ENCODE measurements at places on chromosomes 7 and 10.
A peak's percentile ranks its signal among the peaks of the same experiment; 100 is the strongest.

GRCh38 chr7:49703881-49704280 lies 69.6 kb upstream of the VWC2 start:
- DNase-seq: no peak
- H3K36me3 ChIP-seq: no peaks in the 10 kb centered on the region
- H3K4me3 ChIP-seq: no peak overlapping the region
- no peaks in the 10 kb centered on the region for H3K4me1 ChIP-seq

DNA sequence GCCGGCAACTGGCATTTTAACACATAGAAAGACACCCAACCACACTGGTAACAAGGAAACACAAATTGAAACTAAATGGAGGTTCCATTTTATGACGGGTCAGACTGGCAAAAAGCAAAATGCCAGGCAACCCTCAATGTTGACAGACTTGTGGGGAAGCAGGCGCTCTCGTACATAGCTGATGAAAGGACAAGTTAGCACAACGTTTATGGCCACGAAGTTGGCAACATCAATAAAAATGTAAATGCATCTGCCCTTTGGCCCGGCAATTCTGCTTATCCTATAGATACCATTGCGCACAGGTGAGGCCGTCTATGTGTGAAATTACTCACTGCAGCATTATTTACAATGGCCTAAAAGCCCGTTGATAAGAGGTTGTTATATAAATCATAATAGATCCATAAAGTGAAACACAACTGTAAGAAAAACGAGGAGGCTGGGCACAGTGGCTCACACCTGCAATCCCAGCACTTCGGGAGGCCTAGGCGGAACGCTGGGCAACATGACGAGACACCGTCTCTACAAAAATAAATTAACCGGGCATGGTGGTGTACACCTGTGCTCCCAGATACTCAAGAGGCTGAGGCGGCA lies 39.8 kb downstream of the FOXL3 start:
- H3K27ac ChIP-seq: no peak overlapping the region
- DNase-seq: no peak
- no peaks in the 10 kb centered on the region for H3K36me3 ChIP-seq
- H3K4me3 ChIP-seq: no peak overlapping the region
- H3K27me3 ChIP-seq: peaks cover 74% of the 10 kb centered on the region
- peaks cover 34% of the 10 kb centered on the region for H3K4me1 ChIP-seq

DNA sequence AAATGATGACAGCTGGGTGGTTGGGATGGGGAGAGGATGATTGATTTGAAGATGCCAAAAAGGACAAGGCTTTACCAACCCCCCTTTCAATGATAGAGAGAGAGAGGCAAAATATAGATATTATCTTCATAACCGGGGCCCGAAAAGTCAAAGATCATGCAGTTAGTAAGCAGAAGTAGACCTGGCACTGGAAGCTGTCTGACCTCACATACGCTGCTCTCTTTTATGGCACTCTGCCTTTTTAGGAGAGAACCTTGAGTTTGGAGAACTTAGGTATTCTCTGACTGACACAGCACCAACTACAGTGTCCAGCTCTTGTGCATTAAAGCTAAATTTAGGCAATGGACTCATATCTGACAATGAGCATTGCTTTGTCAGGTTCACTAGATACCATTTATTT lies 30.7 kb downstream of the CNNM2 start:
- H3K27ac ChIP-seq: no peak overlapping the region
- H3K4me3 ChIP-seq: no peak overlapping the region

DNA sequence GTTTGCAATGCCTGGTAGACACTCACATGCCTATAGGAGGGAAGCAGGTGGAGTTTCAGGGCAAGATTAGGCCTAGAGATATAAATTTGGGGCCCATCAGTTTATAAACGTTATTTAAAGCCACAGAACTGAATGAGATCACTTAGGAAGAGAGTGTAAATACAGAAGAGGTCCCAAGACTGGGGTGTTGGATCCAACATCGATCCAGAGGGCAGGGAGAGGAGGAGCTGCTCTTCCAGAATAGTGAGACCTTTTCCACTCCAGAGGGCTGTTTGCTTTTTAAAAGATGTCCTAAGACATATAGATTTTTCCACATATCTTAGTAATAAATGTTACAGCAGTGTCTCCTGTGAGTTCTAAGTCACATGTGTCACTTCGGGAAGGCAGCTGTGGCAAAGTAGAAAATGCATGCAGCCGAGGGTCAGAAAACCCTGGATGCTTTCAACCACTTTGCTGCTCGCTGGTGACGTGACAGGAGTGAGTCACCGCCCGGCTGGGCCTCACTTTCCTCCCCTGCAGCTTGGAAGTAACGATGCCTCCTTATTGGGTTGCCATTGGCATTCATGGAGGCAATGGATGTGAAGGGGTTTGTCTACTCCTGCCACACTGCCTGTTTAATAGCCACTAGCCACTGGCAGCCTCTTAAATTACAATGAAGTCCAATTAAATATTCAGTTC lies 95.4 kb downstream of the TRIL start:
- no peaks in the 10 kb centered on the region for H3K27me3 ChIP-seq
- no peak overlapping the region for H3K27ac ChIP-seq
- H3K4me1 ChIP-seq: peaks cover 12% of the 10 kb centered on the region
- H3K36me3 ChIP-seq: no peaks in the 10 kb centered on the region
- DNase-seq: peak; percentile 60
- H3K4me3 ChIP-seq: no peak overlapping the region

DNA sequence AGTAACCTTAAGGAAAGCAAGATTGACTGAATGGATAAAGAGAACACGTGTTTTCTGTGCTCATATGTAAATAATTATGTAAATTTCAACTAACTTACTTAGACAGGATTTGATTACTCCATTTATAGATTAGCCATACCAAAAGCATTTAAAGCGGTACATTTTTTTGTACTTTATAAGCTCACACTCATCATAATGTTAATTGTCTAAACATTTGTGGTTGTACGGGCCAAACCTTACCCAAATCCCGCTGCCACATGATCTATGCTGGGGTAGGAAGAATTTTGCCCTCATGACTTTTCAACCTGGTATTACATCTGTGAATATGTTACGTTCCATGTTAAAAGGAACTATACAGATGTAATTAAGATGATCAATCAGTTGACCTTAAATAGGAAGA lies 29.1 kb downstream of the MKX start:
- no peaks in the 10 kb centered on the region for H3K4me1 ChIP-seq
- H3K36me3 ChIP-seq: no peaks in the 10 kb centered on the region
- H3K27me3 ChIP-seq: no peaks in the 10 kb centered on the region
- no peak for DNase-seq
- no peak overlapping the region for H3K27ac ChIP-seq

- H3K36me3 ChIP-seq: no peaks in the 10 kb centered on the region
- no peaks in the 10 kb centered on the region for H3K27me3 ChIP-seq
- no peaks in the 10 kb centered on the region for H3K4me1 ChIP-seq
- H3K27ac ChIP-seq: no peak overlapping the region
Measured at GRCh38 chr10:130231251-130231741, 95.1 kb downstream of the GLRX3 start.

- H3K36me3 ChIP-seq: no peaks in the 10 kb centered on the region
- peaks cover 3% of the 10 kb centered on the region for H3K27me3 ChIP-seq
- DNase-seq: no peak
- H3K4me3 ChIP-seq: no peak overlapping the region
Measured at GRCh38 chr7:37191797-37192196, 256.9 kb downstream of the ELMO1 start.

- DNase-seq: no peak
- no peak overlapping the region for H3K27ac ChIP-seq
- no peaks in the 10 kb centered on the region for H3K27me3 ChIP-seq
- peaks cover under 1% of the 10 kb centered on the region for H3K4me1 ChIP-seq
- H3K36me3 ChIP-seq: peaks cover 97% of the 10 kb centered on the region
- no peak overlapping the region for H3K4me3 ChIP-seq
Measured at GRCh38 chr7:151132461-151133205, 34.9 kb downstream of the GBX1 start.

GRCh38 chr10:107091126-107091525 lies 73.4 kb downstream of the SORCS1 start:
- H3K27ac ChIP-seq: no peak overlapping the region
- DNase-seq: peak; percentile 0
- no peaks in the 10 kb centered on the region for H3K27me3 ChIP-seq
- no peaks in the 10 kb centered on the region for H3K36me3 ChIP-seq

DNA sequence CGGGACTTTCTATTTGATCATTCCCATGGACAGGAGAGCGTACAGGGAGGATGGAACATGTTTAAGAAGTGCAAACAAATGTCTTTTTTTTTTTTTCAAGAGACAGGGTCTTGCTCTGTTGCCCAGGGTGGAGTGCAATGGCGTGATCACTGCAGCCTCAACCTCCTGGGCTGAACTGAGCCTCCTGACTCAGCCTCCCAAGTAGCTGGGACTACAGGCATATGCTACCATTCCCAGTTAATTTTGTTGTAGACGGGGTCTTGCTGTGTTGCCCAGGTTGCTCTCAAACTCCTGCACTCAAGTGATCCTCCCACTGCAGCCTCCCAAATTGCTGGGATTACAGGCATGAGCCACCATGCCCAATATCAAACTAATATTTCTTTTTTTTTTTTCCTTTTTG lies 40.5 kb downstream of the SPDYE5 start:
- no peak overlapping the region for H3K4me3 ChIP-seq
- no peak overlapping the region for H3K27ac ChIP-seq
- H3K4me1 ChIP-seq: peaks cover 10% of the 10 kb centered on the region

DNA sequence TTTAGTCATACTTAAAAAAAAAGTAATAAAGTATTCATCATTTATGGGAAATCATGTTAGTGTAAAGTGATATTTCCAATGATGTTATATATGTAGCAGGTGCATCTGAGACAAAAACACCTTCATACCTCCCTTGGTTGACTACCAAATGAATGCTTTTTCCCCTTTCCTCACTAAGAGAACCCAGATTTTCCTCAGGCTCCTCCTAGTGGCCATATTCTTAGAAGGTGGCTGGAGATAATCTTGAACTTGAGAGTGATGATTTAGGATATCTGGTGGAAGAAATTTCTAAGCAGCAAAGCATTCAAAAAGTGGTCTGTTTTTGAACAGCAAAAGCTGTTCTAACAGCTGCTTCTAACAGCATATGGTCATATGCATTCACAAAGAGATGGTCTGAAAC lies 16.8 kb upstream of the DNAH11 start:
- no peaks in the 10 kb centered on the region for H3K27me3 ChIP-seq
- H3K4me3 ChIP-seq: no peak overlapping the region
- DNase-seq: no peak
- H3K4me1 ChIP-seq: no peaks in the 10 kb centered on the region

DNA sequence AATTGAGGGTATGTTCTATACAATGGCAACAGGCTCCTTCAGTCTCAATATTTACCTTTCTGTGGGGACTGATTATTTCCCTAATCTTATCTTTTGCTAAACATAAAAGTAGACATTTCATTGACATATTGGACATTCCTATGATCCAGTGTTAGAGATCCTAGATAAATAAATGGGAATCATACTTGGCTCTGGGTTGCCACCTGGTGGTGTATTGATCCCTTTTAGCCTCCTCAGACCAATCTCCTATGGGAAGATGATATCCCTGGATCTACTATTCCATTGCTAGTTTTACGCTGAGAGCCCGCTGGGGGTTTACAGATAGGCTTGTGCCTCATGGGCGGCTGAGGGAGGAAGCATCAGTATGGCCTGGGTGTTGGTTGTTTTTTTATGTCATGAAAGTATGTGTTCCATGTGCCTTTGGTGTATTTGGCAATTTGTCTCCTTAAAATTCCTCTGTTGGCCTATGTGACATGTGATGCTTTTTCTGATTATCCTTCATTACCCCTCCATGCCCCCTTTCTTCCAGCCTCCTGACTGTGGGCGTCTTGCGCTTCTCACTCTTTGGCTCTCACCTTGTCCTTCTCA lies 18.8 kb downstream of the CELF2 start:
- no peak overlapping the region for H3K27ac ChIP-seq
- no peaks in the 10 kb centered on the region for H3K27me3 ChIP-seq
- no peak overlapping the region for H3K4me3 ChIP-seq

GRCh38 chr7:75658802-75659201 lies 79.9 kb downstream of the HIP1 start:
- no peaks in the 10 kb centered on the region for H3K27me3 ChIP-seq
- no peaks in the 10 kb centered on the region for H3K36me3 ChIP-seq
- H3K4me3 ChIP-seq: no peak overlapping the region
- peaks cover 13% of the 10 kb centered on the region for H3K4me1 ChIP-seq
- DNase-seq: no peak
- peak overlapping the region; percentile 56 for H3K27ac ChIP-seq

- H3K36me3 ChIP-seq: no peaks in the 10 kb centered on the region
- no peak overlapping the region for H3K4me3 ChIP-seq
- H3K4me1 ChIP-seq: no peaks in the 10 kb centered on the region
- no peaks in the 10 kb centered on the region for H3K27me3 ChIP-seq
Measured at GRCh38 chr7:51727441-51727840, 410.8 kb upstream of the COBL start.

DNA sequence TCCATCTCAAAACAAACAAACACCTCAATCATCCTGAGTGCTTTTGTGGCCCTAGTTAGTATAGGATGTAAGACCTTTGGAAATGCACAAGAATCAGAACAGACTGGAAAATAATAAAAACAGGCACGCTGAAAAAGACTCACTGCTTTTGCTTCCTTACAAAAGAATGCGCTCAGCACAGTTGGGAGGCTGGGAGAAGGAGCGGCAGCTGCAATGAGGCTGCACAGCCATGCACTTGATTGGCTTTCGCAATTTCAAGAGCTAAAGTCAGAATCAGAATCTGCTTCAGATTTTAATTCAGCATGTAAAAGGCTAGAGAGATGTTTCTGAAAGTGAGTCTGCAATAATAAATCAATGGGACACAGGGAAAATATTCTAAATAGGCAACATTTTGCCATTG lies 97.2 kb downstream of the FRMD4A start:
- H3K4me1 ChIP-seq: no peaks in the 10 kb centered on the region
- H3K36me3 ChIP-seq: no peaks in the 10 kb centered on the region
- no peak overlapping the region for H3K27ac ChIP-seq

DNA sequence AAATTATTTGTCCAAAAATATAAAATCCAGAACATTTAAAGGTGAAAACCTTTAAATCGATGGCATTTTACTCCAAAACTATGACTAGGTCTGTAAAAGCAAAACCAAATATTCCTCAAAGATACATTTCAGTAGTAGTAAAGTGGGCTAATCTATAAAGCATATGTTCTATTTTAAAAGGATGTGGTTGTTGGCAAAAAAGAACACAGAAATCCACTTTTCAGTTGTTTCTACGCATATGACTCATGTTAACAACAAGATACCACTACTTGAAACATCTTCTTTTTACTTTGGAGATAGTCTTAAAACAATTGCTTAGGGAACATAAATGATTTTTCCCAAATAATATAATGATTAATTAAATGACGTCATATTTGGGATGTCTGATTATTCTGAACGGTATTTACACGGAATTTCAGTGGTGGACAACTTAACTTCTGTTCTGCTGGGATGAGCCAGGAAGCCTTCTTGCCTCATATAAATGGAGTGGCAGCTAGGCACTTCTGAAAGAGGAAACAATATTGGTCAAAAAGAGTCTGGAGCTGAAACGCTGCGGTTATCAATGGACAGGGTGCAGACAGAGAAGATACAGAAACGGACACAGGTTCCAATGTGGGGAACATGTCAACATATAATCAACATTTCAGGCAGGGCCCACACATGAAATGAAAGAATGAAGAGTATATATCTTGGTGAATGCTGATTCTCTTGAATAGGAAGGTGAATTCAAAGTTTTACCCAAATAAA lies 78.5 kb downstream of the ETV1 start:
- DNase-seq: no peak
- peaks cover 2% of the 10 kb centered on the region for H3K4me1 ChIP-seq
- no peaks in the 10 kb centered on the region for H3K27me3 ChIP-seq
- H3K36me3 ChIP-seq: no peaks in the 10 kb centered on the region
- no peak overlapping the region for H3K4me3 ChIP-seq

All from mesenchymal stem cell (in vitro differentiated cells and primary cell).